ENCODE measurements at places on chromosomes 4 and X.
A peak's percentile ranks its signal among the peaks of the same experiment; 100 is the strongest.

DNA sequence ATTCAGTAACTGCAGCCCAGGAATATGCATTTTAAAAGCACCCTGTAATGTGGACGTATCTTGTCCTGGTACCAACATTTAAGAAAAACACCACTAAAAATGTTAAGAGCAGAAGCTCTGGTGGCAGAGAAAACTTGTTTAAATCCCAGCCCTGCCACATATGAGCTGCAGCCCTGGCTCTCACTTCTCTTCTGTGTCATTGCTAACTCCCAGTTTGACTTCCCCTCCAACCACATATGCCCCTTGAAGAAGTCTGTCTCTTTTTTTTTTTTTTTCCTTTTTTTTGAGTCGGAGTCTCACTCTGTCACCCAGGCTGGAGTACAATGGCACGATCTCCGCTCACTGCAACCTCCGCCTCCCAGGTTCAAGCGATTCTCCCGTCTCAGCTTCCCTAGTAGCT is 14.8 kb downstream of the LHFPL1 start:
- no peak for DNase-seq

DNA sequence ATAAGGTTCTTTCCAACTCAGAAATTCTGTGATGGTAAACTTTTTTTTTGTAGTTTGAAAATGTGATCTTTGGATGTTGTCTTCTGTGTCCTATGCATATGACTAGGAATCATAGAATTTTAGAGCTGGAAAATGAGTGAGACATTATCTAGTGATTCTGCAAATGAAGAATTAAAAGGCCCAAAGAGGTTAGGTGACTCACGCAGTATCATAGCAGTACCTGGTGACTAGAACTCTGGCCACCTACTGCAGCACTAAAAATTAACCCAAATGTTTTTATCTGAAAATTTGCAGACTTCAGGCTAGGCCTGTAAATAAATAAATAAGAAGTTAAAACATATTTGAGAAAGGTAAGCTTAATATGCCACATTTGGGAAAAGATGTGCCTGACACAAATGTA is 52.8 kb downstream of the NFKB1 start:
- DNase-seq: no peak

DNA sequence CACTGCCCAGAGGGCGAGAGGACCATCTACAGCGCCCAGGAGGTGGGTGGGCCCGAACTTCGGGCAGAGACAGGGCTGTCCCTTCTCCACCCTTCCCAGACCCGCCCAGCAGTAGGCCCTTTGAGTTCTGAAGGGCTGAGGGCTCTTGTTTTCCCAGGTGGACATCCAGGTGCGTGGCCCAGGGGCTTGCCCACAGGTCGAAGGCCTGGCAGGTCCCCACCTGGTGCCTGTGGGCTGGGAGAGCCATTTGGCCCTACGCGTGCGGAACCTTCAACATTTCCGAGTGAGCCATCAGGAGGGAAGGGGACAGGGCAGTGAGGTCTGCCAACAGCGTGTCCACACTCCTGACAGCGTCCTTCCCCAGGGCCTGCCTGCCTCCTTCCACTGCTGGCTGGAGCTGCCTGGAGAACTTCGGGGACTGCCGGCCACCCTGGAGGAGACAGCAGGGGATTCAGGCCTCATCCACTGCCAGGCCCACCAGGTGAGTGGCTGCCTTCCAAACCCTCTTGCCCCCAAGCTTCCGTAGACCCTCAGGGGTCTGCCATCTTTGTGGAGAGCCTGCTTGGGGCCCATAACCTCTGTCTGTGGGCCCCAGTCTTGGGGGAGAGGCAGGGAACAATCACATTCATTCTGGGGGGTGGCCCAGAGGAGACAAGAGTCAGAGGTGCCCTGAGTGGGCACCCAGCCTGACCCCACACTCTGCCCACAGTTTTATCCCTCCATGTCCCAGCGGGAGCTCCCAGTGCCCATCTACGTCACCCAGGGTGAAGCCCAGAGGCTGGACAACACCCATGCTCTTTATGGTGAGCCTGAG is 6.8 kb downstream of the PLXNB3 start:
- DNase-seq: no peak

GRCh38 chr4:138389976-138390685 is 148.0 kb upstream of the SLC7A11 start:
- no peak for DNase-seq

- DNase-seq: no peak
Measured at GRCh38 chr4:154781126-154781982, at the start of gene RBM46. Gene RBM46 (plus strand): TSS chr4:154781272. CDS start chr4:154796753, 15,481 bp downstream.

GRCh38 chr4:144355811-144356757 is 215.6 kb upstream of the GYPA start:
- DNase-seq: no peak

- DNase-seq: no peak
Measured at GRCh38 chr4:32462944-32463343, 1742.8 kb downstream of the PCDH7 start.

- no peak for DNase-seq
Measured at GRCh38 chrX:42085836-42086235, 162.5 kb upstream of the CASK start.

DNA sequence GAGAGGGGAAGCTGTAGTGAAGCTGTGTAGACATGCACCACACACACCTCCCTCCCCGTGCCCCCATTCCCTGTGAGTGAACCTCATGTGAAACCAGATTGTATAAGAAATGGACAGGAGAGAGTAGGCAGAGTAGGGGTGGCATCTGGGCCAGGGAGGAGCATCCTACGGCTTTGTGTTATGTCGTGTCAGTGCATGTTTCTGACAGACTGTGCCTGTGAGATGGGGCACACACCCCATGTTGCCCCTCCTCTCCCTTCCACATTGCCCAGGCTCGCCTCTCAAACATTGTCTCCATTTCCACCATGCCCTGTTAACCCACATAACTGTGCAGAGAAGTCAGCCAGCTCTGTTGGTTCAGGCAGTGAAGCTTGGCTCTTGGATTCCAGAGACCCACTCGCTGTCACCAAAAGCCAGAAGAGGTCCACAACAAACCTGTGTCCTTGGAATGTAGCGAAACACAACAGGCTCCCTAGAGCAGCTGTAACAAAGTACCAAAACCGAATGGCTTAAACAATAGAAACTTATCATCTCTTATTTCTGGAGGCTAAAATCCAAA is 56.1 kb downstream of the SLC9A6 start:
- no peak for DNase-seq

- DNase-seq: peak; percentile 30
Measured at GRCh38 chrX:10189317-10190268, 32.8 kb downstream of the CLCN4 start.

DNA sequence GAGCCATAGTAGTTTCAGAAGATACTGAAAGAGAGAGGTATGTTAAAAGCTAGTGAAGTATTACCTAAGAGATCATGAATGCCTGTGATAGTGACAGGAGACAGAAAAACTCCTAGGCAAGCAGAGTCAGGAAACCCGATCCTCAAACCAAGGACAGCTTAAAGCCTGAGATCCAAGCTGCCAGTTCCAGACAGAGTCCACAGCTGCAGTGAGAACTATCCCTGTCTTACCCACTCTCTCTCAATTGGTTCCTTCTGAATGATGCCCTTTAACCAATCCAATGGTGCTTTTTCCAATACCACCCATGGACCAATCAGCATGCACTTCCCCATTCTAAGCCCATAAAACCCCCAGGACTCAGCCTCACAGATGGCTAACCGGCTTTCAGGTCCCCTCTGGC is 90.4 kb upstream of the PCDH10 start:
- no peak for DNase-seq

- DNase-seq: no peak
Measured at GRCh38 chr4:4675641-4676040, 133.8 kb upstream of the STX18 start.

- DNase-seq: no peak
Measured at GRCh38 chr4:126306152-126306869, 991.6 kb downstream of the FAT4 start.

DNA sequence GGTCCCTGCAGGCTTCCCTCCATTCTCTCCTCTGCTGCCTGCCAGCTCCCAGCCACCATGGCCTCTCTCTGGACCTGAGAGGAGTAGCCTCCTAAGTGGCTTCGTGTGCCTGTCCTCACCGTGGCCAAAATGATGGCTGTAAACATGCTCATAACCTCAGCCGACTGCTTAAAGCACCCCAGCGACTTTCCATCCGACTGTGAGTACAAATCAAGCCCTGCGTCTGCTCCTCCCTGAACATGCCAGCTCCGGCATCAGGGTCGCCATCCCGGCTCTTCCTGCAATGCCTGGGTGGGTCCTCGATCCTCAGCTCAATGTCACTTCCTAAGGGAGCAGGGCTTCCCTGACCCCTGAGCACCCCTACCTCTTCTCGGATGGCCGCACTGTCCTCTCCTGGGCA is 3.3 kb upstream of the SORCS2 start:
- DNase-seq: no peak

DNA sequence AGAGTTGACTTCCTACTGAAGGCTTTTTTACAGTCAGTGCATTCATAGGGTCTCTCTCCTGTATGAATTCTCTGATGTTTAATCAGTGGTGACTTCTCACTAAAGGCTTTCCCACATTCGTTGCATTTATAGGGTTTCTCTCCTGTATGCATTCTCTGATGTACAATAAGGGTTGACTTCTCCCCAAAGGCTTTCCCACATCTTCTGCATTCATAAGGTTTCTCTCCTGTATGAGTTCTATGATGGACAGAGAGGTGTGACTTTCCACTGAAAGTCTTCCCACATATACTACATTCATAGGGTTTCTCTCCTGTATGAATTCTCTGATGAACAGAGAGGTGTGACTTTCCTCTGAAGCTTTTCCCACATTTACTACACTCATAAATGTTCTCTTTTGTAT is 45.2 kb downstream of the ZNF674 start:
- DNase-seq: no peak

GRCh38 chrX:87873347-87873941 is 355.8 kb downstream of the KLHL4 start:
- no peak for DNase-seq

GRCh38 chrX:57596109-57596508 is 4.3 kb downstream of the ZXDB start:
- no peak for DNase-seq

DNA sequence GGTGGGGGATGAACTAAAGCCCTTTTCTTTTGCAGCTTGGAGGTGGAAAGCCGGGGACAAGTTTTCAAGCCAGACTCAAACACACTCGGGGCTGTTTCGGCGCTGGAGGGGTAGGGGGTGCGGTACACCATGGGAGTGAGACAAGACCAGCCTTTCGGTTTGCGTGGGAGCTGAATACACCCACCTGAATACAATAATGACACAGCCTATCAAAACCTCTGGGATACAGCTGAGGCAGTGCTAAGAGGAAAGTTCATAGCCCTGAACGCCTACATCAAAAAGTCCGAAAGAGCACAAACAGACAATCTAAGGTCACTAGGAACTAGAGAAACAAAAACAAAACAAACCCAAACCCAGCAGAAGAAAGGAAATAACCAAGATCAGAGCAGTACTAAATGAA is 163.3 kb downstream of the ATRX start:
- no peak for DNase-seq

Data from stimulated activated CD4-positive, alpha-beta T cell treated with anti-CD3 and anti-CD28 coated beads, Interleukin-1b, Interleukin-23, amount 100 ng/mL, for 1 hour (primary cell).